BE2C (cell line): ENCODE measurements at places on chromosomes 2 and 18.

GRCh38 chr2:202425036-202425435 lies 48.9 kb downstream of the BMPR2 start:
- DNase-seq = no peak

DNA sequence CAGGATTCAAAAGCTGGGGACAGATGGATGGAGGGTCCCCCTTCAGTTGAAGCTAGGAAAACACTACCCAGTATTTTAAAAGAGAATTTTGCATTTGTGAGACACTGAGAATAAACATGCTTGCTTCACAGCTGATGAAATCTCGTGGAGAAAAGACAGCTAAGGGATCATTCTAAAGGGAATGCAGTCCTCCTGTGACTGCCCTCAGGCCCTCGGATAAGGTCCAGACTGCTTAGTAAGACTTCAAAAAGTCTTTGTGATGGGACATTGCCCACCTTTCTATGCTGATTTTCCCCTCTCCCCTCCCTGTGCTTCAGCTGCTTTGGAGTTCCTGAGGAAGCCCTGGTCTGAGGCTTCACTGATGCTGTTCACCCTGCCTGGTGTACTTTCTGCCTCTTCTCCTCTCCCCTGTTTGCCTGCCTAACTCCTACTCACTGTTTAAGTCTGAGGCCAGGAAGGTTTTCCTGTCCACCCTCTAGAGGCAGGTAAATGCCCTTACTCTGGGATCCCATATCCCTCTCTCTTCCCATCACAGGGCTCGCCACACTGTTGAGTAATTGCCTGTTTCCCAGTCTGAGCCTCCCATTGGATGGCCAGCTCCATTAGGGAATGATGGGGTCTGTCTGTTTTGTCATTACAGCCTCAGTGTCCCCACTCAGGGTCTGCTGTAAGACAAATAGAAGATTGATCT lies 26.6 kb downstream of the POLE4 start:
- no peak for DNase-seq

GRCh38 chr2:232088771-232089170 lies 127.3 kb downstream of the DIS3L2 start:
- DNase-seq = peak; percentile 38

GRCh38 chr2:211802666-211803065 lies 735.9 kb downstream of the ERBB4 start:
- no peak for DNase-seq

GRCh38 chr2:40265602-40266001 lies 186.3 kb downstream of the SLC8A1 start:
- no peak for DNase-seq

DNA sequence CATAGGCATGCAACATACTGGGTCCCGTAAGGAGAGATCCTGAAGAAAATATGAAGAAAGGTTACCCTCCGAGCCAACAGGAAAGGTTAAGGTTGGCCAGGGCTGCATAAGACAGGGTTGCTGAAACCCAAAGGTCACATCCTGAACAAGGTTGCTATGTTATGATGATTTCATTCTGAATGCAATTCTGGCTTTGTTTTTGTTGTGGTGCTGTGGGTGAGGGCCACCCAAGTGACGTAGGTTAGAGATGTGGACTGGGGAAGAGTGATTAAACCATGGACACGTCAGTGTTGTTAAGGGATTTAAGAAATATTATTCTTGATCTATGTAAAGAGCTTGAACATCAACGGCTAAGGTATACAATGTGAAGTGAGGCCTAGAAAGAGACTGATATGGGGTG lies 60.0 kb downstream of the ZEB2 start:
- no peak for DNase-seq

DNA sequence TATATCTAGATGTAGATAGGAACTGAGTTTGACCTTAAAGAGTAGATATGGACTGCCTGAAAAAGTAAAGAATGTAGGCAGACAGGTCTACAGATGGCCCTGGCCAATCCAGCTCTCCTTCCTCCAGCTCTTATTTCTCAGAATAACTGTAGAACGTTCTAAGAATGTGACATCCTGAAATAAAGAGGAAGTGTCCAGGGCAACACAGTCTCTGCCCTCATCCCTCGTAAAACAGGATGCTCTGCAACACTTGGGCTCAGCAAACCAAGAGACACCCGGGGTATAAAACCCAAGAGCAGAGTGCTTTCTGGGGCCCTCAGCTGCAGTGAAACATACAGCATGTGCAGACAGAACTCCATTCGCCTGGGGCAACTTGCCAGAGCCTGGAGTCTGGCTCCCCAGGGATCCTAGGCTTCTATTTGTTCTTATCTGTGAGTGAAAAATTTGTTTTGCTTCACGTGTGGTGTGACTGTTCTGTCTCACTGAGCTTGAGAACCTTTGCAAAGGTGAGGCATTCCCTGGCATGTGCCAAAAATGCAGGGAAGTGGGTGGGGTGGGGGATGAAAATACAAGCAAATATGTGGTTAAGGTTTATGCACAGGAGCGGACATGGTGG lies 401.0 kb downstream of the SETBP1 start:
- peak; percentile 48 for DNase-seq

DNA sequence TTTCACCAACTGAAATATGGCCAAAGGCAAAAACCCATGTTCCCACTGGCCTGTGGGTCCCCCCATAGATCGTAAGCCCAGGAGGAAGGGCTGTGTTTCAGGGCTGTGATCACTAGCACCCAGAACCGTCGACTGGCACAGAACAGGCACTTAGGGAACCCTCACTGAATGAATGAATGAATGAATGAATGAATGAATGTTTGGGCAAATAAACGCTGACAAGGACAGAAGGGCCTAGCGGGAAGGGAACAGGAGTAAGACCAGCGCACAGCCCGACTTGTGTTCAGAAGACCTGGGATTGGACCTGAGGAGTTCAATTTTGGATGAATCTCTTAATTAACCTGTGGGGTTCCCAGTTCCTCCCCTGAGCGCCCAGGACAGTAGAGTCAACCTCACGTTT lies 76.2 kb downstream of the TPO start:
- DNase-seq = no peak

DNA sequence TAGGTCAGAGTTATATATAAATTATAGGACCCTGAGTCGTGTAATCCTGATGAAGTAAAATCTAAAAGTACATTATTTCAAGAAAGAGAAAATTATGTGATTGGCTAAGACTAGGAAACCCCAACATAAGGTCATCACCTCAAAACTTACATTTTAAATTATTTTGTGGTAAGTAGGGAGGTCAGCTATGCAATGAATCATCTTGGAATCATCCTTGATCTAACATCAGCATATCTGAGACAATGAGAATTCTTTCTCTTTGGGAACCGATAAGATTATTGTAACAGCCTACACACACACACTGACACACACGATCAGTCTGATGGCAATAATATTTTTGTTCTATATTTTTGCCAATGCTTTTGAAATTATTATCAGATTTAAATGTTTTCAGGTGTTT lies 904.8 kb upstream of the CHAC2 start:
- no peak for DNase-seq

GRCh38 chr18:51020536-51020935 lies 9.5 kb upstream of the SMAD4 start:
- no peak for DNase-seq

DNA sequence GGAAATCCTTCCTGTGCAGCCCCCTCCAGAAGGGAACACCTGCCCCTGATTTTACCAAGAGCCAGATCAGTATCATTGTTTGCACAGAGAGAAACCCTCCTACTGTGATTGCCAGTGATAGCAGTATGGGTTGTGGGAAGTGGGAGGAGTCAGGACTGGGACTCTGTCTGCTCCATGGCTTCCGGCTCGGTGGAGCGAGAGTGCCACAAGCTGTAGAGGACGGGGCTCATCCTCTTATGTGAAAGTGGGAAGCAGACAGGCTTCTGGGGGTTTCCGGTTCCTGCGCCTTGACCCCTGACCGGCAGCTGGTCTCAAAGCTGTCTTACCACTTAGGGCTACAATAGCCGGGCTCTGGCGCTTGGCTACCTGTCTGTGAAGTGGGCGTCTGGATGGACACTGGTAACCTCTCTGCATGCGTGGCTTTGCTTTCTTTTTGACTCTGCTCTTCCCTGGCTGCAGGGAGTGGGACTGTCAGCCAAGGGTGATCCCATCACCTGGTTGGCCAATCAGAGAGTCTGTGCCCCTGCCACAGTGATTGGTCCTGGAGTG lies 79.7 kb downstream of the BCL2L11 start:
- no peak for DNase-seq

GRCh38 chr18:6487968-6488367 lies 73.3 kb upstream of the L3MBTL4 start:
- no peak for DNase-seq
